ENCODE measurements at places on chromosomes 6 and 20. TPM values are rescaled to one million over a fixed set of nuclear protein-coding genes. Genes with fewer than 3 reads are reported as not detected.
A peak's percentile ranks its signal among the peaks of the same experiment; 100 is the strongest.

The GABRR1 gene
- polyA plus RNA-seq, result not detected

The GRM1 gene
- 0.09 TPM for polyA plus RNA-seq

The HLA-DQA2 gene
- 0.45 TPM for polyA plus RNA-seq

The DACT2 gene
- 55.1 TPM for polyA plus RNA-seq

The NRN1 gene
- 9.7 TPM for polyA plus RNA-seq

The ADAM33 gene
- polyA plus RNA-seq, result 10.2 TPM

The THBS2 gene
- polyA plus RNA-seq, result 5.3 TPM

DNA sequence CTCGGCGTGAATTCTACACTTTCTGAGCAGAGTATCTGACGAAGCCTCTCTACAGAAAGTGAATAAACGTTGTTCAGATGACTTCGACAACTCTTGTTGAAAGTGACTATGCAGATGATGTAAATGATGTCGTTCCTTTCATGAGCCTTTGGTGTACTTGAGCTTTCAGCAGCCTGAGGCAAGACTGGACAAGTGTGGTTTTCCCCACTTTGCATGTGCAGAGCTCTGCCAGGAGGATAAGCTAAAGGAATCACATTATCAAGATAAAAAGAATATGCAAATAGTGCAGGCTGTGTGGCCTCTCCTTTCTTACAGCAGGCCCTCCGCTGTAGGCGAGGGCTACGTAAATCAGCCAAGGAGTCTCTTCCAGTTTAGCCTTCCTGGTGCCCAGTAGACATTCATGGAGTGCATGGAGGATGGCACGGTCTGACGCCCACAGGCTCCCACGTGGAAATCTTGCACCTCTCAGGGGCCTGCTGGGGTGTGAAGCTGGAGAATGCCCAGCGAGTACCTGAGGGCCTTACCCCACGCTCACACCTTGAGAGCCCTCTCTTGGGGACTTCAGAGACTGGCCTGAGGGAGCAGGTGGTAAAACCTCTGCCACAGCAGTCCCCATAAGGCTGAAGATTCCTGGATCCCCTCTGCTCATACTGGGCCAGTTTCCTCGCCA, 54.9 kb downstream of the RPP40 start:
- no peak for DNase-seq

GRCh38 chr20:53735536-53736050, 142.0 kb upstream of the ZNF217 start:
- no peak for DNase-seq

GRCh38 chr6:37473364-37474095, 26.2 kb downstream of the CCDC167 start:
- DNase-seq, result no peak

GRCh38 chr6:127182501-127182900, 64.0 kb downstream of the RSPO3 start:
- DNase-seq, result no peak

DNA sequence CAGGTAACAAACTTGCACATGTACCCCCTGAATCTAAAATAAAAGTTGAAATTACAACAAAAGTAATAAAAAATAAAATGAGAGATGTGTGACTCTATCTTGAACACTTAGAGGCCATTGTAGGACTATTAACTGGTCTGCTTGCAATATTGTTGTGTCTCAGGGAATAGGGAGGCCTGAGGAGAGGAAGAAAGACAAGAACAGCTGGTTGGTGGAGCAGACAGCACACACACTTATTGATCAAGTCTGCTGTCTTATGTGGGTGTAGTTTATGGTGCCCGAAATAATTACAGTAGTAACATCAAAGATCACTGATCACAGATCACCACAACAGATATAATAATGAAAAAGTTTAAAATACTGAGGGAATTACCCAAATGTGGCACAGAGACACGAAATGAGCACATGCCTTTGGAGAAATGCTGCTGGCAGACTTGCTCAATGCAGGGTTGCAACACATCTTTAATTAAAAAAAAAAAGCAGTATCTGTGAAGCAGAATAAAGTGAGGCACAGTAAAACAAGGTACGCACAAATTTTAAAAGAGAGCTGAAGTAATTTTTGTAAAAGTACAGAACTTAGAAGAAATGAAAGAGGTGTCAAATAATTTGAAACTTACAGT, 110.1 kb upstream of the HDAC2 start:
- no peak for DNase-seq

- no peak for DNase-seq
Measured at GRCh38 chr6:13198168-13198567, 130.2 kb downstream of the TBC1D7 start.

DNA sequence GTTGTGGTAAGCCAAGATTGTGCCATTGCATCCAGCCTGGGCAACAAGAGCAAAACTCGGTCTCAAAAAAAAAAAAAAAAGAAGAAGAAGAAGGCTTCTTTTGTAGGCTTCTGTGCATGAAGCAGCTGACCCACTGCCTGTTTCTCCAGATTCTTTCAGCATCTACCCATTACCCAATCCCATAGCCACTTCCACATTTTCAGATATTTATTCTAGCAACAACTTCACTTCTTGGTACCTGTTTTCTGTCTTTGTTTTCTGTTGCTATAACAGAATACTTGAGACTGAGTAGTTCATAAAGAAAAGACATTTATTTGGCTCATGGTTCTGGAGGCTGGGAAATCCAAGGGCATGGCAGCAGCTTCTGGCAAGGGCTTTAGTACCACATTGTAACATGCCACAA, 95.3 kb upstream of the SGK1 start:
- no peak for DNase-seq

- DNase-seq, result no peak
Measured at GRCh38 chr6:68038815-68039408, 596.2 kb upstream of the ADGRB3 start.

- DNase-seq, result no peak
Measured at GRCh38 chr20:36499723-36500501, 41.4 kb upstream of the MYL9 start.

DNA sequence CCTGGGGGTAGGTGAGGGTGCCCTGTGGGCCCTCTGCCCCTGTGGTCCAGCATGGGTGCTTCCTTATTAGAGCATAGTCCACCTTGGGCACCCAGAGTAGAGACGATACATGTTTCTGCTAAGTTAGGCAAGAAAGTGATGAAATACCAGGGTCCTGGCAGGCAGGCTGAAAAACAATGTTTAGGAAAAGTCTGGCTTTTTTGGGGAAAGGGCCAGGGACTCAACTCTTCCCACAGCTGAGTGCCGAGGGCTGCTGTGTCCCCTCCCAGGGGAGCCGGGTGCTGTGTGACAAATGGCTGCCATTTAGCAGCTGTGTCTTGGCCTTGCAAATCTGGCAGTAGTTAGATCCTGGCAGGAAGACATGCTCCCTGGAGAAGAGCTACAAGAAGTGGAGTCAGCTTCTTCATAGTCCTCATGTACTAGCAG, 61.5 kb downstream of the RREB1 start:
- peak; percentile 73 for DNase-seq

- DNase-seq, result no peak
Measured at GRCh38 chr6:119234457-119234856, 115.1 kb downstream of the MAN1A1 start.

DNA sequence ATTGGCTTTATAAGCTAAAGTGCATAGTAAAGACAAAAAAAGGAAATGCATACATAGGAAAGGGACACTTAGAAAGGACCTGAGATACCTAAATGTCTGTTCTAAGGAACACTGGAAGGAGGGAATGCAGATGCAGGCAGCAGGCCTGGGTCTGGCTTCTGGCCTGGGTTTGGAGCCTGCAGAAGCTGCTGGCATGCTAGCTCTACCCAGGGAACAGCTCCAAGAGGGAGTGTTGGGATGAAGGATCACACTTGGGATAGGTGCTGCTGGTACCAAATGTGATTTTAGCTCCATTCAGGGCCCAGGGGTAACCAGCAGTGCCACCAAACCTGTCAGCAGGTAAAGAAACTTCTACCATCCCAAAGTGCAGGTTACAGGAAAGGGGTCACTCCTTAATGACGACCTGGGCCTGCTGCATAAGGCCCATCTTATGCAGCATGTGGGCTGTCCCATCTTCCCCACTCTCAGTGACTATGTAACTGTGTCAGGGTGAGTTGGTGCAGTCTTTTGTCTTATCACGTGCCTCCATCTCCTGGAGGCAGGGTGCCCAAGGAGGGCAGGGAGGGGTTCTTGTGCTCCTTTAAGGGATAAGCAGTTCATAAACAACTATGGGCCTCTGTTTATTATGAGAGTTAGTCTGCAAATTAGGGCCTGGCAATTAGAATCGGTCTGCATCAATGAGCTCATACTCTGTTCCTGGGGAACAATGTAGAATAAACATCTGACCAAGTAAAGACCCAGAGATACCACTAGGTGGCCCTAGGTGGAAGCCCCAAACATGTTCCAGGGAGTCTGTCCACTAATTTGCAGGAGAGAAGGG, 26.9 kb downstream of the DDX27 start:
- DNase-seq, result peak; percentile 35

DNA sequence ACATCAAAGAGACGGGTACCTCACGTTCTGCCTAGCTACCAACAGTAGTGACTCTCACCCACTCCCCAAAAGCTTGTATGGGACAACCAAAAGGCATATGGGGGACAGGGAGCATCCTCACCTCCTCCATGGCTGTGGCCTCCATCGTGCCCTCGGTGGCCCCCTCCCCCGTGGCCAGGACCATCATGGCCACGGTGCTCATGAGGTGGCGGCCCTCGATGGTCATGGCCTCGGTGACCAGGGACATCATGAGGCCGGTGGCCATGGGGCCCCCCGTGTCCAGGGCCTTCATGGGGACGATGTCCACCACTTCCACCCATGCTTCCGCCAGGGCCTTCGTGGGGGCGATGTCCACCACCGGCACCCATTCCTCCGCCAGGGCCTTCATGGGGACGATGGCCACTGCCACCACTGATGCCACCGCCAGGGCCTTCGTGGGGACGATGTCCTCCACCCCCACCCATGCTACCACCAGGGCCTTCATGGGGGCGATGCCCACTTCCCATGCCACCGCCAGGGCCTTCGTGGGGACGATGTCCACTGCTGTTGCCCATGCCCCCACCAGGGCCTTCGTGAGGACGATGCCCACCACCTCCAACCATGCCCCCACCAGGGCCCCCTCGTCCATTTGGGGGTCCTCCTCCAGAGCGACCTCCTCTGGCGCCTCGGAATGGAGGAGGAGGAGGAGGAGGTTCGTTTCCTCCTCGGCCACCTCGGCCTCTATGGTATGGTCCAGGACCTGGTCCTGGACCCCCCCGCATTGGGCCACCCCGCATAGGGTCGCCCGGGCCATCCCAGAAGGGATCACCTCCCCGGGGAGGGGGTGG, 15.0 kb downstream of the PPP1R10 start:
- DNase-seq, result no peak

DNA sequence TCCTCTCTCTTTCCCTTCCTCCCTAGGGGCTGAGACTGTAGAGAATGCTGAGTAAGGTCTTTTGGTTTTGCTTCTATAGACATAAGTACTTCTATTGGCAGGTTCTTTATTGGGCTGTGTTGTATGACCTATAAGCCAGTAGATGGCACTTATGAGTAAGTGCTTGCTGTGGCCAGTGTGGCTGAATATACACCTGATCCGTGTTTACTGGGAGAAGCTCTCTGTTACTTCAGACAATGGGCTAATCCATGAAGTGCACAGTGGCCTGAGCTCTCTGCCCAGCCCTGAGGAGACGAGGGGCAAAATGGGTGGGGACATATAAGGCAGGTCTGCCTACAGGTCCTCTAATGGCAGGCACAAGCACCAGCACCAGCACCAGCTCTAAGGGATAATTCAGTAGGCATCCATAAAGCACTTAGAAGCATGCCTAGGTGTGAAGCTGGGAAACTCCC, 610.3 kb downstream of the RNF144B start:
- no peak for DNase-seq

DNA sequence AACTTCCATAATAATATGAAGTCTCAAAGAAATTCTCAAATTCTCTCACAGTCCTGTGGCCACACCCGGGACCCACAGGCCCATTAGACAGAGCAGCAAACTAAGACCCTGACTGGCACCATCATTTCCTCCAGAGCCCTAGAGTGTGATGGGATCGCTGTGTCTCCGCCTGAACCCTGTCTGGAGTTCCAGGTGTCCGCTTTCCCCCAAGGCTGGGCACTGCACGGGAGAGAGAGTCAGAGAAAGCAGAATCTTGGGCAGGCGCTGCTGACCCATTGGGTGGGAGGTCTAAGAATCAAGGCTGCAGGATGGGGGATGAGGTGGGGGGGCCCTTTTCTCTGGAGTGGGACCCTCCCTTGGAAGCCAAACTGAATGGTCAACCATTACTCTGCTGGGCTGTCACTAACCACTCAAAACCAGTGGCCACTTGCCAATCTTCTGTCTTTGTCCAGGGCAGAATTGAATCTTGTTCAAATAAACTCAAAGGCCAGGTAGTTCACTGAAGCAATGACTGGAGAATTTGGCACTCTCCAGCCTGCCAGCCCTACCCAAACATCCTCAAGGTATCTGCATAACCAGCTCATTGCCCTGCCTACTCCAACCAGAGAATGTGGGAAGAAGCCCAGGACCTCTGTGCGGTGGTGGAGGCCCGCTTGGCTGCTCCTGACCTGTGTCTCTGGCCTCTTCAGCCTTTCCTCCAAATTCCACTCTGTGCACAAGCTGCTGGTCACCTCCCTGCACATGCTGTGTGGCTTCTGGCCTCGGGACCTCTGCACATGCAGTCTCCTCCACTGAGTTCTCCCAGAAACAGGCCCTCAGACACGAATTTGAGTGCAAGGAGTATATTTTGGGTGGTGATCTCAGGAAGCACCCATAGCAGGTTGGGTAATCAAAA, 141.1 kb downstream of the CEBPB start:
- no peak for DNase-seq

DNA sequence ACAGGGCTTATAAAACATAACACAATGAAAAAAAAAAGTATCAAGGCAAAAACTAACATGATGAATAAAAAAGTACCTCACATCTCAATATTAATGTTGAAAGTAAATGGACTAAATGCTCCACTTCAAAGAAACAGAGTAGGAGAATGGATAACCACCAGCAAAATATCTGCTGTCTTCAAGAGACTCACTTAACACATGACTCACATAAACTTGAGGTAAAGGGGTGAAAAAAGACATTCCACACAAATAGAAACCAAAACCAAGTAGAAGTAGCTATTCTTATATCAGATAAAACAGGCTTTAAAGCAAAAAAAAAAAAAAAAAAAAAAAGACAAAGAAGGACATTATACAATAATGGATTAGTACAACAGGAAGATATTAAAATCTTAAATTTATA, 86.9 kb downstream of the TBC1D32 start:
- no peak for DNase-seq

DNA sequence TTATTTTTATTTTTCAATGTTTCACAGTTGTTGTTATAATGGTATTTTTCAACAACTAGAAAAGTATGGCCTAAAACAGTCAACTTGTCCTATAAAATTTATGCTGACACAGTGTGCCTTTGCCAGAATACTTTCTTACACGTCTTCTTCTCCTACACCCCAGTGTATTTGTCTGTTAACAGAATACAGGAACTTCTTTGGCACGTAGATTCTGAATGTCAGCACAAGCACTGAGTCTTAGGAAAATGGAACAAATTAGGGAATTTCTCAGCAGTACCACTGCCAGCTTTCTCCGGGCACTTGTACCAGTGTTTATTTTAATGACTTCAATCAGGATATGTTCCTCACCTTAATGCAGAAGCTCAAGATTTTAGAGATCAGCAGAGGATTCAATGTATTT, 26.7 kb upstream of the AKIRIN2 start:
- DNase-seq, result no peak

DNA sequence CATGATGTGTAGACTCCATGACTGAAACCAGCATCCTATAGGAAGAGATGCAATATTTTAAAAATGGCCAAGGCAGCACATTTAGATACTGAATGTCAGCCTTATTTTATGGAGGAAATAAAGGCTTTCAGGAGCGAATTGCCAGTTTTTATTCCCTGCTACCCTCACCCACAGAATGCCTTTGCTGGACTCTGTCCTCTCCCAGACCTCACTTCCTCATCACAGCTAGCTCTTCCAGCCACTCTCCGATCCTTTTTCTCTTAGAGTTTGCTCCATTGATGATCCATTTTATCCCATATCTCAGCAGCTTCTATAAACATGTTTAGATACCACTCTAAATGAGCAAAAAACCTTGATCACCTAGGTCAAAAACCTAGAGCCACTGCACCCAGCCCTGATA, 137.7 kb downstream of the LRRC1 start:
- DNase-seq, result no peak

Data from right lung (tissue), 10 donors.